Stimulated activated CD4-positive, alpha-beta T cell treated with anti-CD3 and anti-CD28 coated beads, Interleukin-15, amount 100 ng/mL, for 48 hours (primary cell): ENCODE measurements at places on chromosomes 3 and 15.

DNA sequence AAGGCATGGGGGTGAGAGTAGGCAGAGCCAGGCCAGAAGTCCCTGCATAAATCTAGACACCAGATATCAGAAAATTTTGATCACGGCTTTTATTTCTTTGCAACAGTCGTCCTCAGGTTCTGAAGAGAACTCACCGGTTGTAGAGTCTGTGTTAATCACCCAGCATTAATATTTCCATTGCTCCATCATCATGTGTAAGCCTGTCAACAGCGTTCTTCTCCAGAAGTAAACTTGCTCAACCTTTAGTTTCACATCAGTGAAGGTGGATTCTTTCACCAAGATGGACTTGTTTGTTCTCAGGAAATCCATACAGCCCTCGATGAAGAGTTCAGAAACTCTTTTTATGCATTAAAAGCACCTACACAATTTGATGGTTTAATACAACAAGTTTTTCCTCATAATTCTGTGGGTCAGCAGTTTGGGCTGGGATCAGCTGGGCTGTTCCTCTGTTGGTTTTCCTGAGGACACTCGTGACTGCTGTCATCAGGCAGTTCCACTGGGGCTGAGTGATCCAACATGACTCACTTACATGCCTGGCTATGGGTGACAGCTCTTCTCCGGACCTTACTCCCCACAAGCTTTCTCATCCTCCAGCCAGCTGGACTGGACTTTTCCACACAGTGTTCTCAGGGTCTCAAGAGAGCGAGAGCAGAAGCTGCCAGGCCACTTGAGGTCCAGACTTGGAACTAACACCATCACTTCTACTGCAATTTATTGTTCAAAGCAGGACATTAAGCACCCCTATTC is 303.4 kb downstream of the ZNF621 start:
- DNase-seq = no peak

- no peak for DNase-seq
Observed at GRCh38 chr3:30124435-30125370, 481.7 kb upstream of the TGFBR2 start.

GRCh38 chr3:7508821-7509220 is 647.9 kb downstream of the GRM7 start:
- DNase-seq = no peak

GRCh38 chr3:152243721-152244516 is 24.8 kb upstream of the MBNL1 start:
- no peak for DNase-seq
